ENCODE measurements at places on chromosomes 11 and 22. TPM values are rescaled to one million over a fixed set of nuclear protein-coding genes. Genes with fewer than 3 reads are reported as not detected.
A peak's percentile ranks its signal among the peaks of the same experiment; 100 is the strongest.

GRCh38 chr11:47152126-47152952, 24.3 kb downstream of the ARFGAP2 start:
- DNase-seq = no peak

- peak; percentile 17 for DNase-seq
These were observed at the start of gene MPPED2 for GRCh38 chr11:30586251-30587144. MPPED2 (minus strand) TSS chr11:30586353; CDS start chr11:30580373, 5,980 bp downstream.

The HTR3A gene
- total RNA-seq = not detected

- DNase-seq = no peak
These were observed 2.2 kb upstream of the SCT start for GRCh38 chr11:629237-629583.

DNA sequence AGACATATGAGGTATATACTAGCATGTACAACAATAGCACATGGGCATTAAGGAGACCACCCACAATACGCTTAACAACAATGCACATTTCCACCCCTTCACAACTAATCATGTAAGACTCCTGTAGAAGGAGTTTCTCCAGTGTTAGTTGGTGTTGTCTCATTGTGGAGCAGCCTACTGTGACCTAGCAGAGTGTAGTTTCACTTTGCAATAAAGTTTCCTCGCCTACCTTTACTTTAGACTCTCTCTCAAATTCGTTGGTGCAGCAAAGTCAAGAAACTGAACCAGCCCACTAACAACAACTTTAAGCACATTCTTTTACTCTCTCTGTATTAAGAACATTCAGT, 863.6 kb downstream of the FAM181B start:
- peak; percentile 20 for DNase-seq

Measured in activated CD4-positive, alpha-beta memory T cell treated with anti-CD3 and anti-CD28 coated beads, Interleukin-2, amount 10 ng/mL, durations not matched to agents 7 days and 5 days (primary cell).